ENCODE measurements at places on chromosomes 3 and 15.

- no peak for DNase-seq
Observed at GRCh38 chr3:89787979-89788378, 680.6 kb downstream of the EPHA3 start.

DNA sequence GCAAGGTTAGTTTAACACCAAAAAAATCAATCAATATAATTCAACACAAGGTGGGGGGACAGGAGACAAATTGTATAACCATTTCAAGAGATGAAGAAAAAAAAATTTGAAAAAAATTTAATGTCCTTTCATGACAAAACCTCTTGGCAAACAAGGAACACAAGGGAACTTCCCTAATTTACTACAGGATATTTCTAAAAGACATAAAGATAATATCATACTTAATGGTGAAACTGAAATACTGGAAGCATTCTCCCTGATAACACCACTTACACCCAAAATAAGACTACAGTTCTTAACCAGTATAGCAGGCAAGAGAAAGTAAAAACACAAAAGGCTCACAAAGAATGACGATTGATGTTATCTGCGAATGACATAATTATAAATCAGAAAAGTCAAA is 44.7 kb downstream of the IFT57 start:
- DNase-seq, result no peak

DNA sequence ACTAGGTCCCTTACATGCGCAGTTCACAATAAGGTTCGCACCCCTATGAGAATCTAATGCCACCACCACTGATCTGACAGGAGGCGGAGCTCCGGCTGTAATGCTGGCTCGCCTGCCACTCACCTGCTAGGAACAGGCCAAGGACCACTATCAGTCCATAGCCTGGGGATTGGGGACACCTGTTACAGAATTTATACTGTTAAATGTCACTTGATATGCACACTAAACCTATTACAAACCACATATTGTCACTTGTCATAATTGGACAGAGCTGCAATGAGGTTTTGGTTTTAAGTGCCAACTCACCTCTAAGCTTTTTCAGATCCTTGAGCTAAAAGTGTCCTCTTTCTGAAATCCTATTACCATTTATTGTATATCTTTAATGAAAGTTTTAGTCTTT is 507.9 kb upstream of the TPRG1 start:
- DNase-seq, result no peak

- no peak for DNase-seq
Observed at GRCh38 chr3:47586746-47587145, 8.1 kb upstream of the CSPG5 start.

DNA sequence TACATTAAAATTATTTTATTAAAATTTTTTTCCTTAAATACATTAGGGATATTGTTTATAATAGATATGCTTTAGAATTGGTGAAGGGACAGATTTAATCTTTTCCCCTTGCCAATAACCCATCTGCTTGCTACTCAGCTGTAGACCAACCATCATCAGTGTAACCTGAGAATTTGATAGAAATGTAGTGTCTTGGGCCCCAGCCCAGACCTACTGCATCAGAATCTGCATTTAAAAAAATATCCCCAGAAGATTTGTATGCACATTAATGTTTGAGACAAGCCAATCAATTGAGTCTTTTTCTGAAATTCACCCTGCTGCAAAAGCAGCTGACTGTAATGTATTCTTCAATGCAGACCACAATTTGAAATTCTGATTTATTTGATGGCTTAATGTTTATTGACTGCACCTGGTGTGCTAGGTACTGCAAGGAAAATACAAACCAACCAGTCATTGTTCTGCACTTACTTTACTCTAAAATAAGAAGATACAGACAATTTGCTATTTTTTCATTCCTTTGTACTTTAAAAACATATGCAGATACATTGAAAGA is 190.7 kb upstream of the SGO1 start:
- DNase-seq, result no peak

DNA sequence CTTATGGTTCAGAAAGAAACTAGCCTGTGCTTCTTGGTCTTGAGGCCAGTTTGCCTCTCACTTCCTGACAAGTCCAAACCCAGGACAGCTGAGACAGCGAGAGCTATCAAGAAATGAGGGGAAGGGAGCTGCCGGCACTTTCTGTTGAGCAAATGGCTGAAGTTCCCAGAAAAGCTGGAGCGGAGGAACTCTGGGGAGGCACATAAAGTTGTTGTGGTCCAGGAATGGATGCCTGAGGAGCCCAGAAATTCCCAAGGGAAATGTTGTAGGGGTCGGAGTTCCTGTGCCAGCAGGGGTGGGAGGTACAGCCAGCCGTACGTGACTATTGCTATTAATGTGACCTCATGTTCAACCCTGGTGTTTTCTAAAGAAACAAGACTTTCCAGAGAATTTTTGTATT is 98.8 kb upstream of the TNFAIP8L3 start:
- DNase-seq, result no peak

GRCh38 chr3:107345822-107346405 is 31.3 kb upstream of the CCDC54 start:
- no peak for DNase-seq

DNA sequence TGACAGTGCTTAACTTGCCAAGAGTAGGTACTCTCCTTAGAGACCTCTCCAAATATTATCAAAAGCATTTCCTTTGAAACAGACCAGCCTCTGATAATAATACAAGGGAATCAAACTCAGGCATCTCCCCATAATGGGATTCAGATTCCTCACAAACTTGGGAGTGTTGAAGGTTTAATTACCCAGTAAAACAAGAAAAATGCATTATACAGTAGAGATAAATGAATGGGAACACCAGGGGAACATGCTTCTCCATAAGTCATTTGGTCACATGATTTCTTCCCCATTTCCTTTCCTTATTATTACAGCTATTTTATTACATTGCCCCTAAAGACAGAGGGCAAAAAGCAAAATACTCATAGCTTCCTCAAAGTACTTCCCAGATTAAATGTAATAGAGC is 325.0 kb upstream of the CDIN1 start:
- peak; percentile 15 for DNase-seq

- peak; percentile 51 for DNase-seq
Observed at GRCh38 chr3:42012383-42012934, 50.6 kb upstream of the ULK4 start.

DNA sequence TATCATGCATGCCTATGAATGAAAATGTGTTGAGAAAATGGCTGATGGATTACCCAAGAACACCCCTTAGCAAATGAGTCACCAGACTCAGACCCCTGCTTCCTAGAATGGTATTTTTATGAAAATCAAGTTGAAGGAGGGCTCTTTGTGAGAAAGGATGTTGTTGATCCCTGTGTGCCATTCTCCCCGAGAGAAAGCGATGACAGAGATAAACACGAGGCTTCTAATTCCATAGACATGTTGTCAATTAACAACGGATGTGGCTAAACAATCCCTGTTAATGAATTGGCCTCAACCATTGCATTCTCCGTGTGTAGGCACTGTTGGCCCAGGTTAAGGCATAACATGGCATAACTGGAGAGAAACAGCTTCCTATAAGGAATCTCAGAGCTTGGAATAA is 5.8 kb upstream of the OXTR start:
- DNase-seq, result no peak

DNA sequence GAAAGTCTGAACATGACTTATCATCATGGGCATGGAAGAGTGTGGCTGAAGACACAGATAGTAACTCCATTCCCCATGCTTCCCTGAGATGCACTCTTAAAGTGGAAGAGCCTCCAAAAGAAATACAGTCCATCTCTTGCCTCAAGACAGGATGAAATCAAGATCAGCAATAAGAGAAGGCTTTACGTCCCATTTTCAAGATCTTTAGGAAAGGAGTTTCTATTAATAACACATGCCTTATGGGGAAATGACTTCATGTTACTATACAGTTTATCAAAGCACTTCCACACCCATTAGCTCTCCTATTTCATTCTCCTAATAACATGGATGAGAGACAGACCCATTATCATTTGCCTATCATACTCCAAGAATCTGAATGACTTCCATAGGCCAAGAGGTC is 6.1 kb upstream of the KBTBD12 start:
- DNase-seq, result no peak

GRCh38 chr3:183131186-183131725 is 31.3 kb downstream of the LAMP3 start:
- DNase-seq, result no peak

GRCh38 chr3:31918179-31919150 is 62.6 kb downstream of the OSBPL10 start:
- DNase-seq, result no peak

DNA sequence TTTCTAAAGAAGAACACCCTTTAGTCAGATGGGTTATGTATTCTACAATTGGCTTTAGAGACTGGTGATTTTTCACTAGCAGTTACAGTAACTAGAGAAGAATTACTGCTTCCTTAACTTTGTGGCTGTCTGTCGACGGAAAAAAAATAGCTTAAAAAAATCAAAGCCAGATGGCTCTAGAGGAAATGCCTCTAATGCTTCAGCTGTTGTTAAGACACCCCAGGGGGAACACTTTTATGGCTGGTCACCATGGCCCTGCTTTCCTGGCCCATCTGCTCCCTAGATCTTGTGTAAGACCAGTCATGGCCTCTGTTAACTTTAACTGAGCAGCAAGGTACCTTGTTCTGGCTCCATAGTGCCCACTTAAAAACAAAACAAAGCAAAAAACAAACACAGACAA is 198.6 kb upstream of the PLSCR5 start:
- no peak for DNase-seq

DNA sequence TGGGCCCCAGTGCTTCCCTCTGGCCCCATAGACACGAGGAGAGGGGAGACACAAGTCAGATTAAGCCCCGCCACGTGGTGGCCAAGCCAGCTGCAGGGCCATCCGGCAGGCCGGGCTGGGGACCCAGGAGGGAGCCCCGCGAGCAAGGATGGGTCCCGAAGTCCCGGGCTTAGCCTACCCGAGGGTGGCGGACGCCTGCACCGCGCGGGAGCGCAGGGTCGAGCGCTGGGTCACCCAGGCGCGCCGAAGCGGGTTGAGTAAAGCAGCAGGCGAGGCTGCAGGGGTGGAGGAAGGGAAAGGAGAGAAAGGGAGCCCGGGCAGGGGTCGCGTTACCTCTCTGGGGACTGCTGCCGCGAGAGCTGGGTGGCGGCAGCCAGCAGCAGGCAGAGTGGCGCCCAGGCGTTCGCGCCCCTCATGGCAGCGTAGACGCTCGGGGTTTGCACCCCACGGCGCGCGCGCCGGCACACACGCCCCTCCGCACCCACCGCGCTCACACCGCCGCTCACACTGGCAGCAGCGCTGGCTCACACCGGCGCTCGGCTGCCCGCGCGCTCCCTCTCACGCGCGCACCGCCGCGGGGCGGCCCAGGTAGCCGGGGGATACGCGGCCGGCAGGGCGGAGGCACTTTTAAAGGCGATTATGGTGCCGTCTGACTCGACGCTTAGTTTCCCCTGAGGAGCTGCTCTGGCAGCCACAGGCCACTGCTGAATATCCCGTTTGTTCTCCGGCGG is at the start of gene PCOLCE2:
Gene PCOLCE2, minus strand, starts transcription at position 603 of the 731 bp plus-strand sequence. Its CDS starts 187 bp downstream, at position 416.
- no peak for DNase-seq

- peak; percentile 83 for DNase-seq
Observed at GRCh38 chr3:184320104-184320445, 5.7 kb downstream of the EIF4G1 start.

DNA sequence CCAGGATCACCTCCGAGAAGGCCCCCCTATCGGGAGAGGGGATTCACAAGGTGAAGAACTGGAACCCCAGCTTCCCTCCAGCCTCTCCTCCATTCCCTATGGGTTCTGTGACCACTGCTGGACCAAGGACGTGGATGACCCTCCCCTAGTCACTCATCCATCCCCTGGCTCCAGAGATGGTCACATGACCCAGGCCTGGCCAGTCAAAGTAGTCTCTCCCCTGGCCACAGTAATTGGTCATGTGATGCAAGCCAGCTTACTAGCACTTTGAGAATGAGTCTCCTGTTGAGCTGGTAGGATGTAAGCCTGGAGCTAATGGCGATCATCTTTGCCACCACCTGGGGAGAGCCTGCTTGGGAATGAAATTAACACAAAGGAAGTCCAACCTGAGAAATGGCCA is 3.9 kb downstream of the CAMK1 start:
- DNase-seq, result no peak

DNA sequence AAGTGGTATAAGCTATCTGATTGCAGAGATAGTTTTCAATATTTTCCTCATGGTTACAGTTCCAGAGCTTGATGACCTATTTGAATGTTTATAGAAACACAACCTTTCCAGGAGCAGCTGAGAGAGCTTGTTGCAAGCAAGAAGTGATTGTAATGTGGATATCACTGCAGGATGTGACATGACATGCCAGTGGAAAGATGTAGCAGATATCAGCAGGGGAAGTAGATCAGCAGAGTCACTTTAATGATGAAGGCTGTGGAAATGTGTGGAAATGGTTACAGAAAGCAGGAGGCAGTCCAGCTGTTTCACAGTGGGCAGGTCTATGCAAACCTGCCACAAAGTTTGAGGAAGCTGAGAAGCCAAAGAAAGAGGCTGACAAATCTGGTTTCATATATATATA is 21.0 kb downstream of the TMEM158 start:
- DNase-seq, result no peak

DNA sequence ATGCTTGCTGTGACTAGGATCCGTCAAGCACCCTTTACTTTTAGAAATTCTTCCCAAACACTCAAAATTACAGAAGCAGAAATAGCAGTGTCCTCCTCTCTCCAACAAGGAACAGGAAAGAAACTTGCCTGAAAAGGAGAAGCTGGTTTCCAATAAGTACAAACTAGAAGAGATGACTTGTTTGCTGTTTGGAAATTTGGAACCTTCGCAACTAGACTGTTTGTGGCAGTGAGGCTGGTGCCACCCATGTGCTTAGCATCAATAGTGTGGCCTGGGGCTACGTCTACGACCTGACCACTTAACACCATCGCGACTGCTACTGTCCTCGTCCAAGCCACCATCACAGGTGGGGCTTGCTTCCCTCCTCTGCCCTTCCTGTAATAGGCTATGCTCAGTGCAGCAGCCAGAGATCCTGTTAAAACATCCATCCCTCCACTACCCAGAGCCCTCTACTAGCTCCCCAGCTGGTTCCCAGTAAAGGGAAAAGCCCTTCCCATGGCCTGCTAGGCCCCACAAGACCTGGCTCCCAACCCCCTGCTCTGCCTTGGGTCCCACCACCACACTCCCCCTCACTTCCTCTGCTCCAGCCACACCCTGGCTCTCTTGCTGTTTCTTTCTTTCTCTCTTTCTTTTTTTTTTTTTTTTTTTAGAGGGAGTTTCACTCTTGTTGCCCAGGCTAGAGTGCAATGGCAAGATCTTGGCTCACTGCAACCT is 52.6 kb upstream of the CCR2 start:
- no peak for DNase-seq

- no peak for DNase-seq
Observed at GRCh38 chr3:62378311-62378789, 5.0 kb upstream of the FEZF2 start.

- DNase-seq, result no peak
Observed at GRCh38 chr3:39137435-39137936, 15.9 kb downstream of the CSRNP1 start.

DNA sequence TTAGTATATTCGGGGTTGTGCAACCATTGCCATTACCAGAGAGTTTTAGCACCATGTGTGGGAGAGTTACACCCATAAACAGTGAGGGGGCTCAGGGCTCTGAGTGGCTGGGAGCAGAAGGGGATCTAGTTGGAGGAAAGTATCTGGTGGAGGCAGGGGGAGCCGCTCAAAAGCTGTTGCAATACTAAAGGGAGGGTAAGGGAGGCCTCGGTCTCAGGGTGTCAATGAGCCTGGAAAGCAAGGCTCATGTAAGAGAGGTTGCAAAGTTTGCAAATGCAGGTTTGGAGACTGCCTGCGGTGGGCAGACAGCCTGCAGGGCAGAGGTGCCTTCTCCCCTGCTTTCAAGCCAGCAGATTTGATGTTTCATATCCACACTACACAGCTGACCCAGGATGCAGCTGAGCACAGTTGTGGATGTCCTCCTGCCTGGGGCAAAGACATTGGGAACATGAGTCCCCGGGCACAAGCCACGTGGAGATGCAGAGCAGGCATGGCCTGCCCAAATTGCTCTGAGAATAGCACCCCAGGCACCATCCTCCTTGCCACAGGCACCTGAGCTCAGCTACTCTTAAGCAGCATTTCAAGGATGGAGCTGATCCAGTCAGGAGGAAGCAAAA is 181.4 kb downstream of the TLE3 start:
- DNase-seq, result no peak

Measured in DMS79 treated with DMSO at 0.1 percent for 48 hours (cell line).